ENCODE measurements at places on chromosomes 2 and 18. TPM values are rescaled to one million over a fixed set of nuclear protein-coding genes. Genes with fewer than 3 reads are reported as not detected.

DNA sequence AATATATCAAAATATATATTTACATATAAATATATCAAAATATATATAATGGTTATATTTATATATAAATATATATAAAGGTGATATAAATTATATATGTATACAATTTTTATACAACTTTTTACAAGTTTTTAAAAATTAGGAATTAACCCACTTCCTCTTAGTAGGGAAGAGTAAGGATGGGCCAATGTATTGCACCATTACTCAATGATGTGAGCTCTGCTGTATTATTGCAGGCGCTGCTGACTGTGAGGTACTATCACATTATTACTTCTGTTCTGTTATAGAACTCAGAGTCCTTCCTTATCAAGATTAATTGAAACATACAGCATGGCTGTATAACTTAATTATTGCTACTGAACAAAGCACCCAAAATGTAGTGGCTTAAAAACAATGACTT, 46.0 kb downstream of the CCDC195 start:
- no peak overlapping the region for H3K4me3 ChIP-seq
- DNase-seq: no peak
- no peaks in the 10 kb centered on the region for H3K4me1 ChIP-seq
- no peaks in the 10 kb centered on the region for H3K27me3 ChIP-seq

GRCh38 chr2:199509403-199509802, 51.7 kb upstream of the SATB2 start:
- H3K4me3 ChIP-seq: no peak overlapping the region
- no peak for DNase-seq
- H3K4me1 ChIP-seq: no peaks in the 10 kb centered on the region
- H3K27me3 ChIP-seq: peaks cover 8% of the 10 kb centered on the region
- H3K36me3 ChIP-seq: no peaks in the 10 kb centered on the region

GRCh38 chr2:23464905-23465537, 80.0 kb downstream of the KLHL29 start:
- no peaks in the 10 kb centered on the region for H3K36me3 ChIP-seq
- no peak overlapping the region for H3K4me3 ChIP-seq
- peaks cover 23% of the 10 kb centered on the region for H3K27me3 ChIP-seq
- no peak overlapping the region for H3K27ac ChIP-seq

GRCh38 chr2:149826471-149827125, 239.0 kb upstream of the MMADHC start:
- no peak overlapping the region for H3K4me3 ChIP-seq
- H3K27me3 ChIP-seq: peaks cover 3% of the 10 kb centered on the region
- H3K36me3 ChIP-seq: no peaks in the 10 kb centered on the region
- no peak overlapping the region for H3K27ac ChIP-seq
- no peaks in the 10 kb centered on the region for H3K4me1 ChIP-seq

DNA sequence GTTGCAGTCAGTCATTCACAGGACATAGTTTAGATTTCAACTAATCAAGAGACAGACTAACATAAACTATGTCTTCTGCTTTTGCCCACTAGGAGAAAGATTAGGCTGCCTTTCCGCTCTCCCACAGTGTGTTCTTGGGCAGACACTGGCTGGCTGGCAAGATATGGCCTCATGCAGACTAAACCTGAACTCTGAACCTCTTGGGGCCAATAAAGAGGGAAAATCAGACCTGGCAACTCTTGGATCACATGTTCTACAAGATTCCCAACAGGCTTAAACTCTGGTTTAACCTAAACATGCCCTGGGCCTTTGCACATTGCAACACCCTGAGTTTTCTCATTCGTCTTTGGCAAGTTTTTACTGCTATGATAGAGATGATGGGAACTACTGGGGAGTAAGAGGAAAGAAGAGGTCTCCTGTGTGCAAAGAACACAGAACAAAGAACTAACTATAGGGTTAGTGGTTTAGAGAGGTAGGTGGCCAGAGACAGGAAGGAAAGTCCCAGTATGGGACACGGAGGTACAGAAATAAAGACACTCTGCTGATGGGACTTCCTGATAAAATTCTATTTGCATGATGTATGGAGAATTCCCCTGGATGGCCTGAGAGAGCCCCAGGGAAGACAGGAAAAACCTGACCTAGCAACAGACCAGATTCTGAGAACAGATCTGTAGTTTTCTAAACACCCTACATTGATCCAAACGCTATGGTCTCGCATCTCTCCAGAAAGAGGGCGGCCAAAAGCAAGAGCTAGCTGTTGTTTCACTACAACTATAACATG, 2.0 kb upstream of the ATRAID start:
- H3K27me3 ChIP-seq: no peaks in the 10 kb centered on the region
- no peak for DNase-seq
- no peak overlapping the region for H3K27ac ChIP-seq
- H3K4me3 ChIP-seq: peak overlapping the region; percentile 31
- peaks cover 20% of the 10 kb centered on the region for H3K4me1 ChIP-seq

DNA sequence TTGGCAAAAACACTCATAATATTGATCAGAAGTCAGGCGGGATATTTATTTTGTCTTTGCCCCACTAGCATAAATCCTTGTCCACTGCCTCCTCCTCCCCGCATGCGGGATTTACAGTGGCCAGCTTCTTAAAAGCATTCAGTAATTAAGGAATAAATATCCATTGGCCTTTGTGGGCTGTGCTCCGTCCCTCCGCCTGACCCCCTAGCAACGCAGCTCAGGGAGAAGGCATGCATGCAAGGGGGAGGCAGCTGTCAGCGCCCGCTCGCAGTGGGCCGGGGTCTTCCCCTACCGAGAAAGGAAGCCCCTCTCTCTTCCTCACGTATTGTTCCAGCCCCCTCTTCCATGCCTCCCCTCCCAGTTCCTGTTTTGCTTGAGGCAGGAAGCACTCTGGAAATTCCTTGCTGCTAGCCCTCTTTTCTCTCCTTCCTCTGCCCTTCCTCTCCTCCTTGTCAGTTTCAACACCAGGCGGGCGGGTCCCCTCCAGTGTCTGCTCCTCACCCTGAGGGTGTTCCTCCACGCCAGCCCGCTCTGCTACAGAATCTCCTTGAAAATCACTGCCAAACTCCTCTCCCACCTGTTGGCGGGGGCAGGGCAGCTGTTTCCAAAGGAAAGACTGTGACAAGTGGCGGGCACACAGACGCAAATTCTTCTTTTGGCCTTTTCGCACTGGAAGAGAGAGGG, 60.1 kb downstream of the GBX2 start:
- H3K4me1 ChIP-seq: no peaks in the 10 kb centered on the region
- H3K27me3 ChIP-seq: peaks cover 10% of the 10 kb centered on the region
- no peak for DNase-seq
- no peaks in the 10 kb centered on the region for H3K36me3 ChIP-seq
- no peak overlapping the region for H3K4me3 ChIP-seq

GRCh38 chr2:48508461-48509124, 21.4 kb upstream of the STON1 start:
- peaks cover 50% of the 10 kb centered on the region for H3K36me3 ChIP-seq
- H3K4me3 ChIP-seq: no peak overlapping the region
- H3K27ac ChIP-seq: no peak overlapping the region
- peaks cover 13% of the 10 kb centered on the region for H3K4me1 ChIP-seq

BCL2 gene
- 49.6 TPM for total RNA-seq

TEKT4 gene
- not detected for total RNA-seq

IL36A gene
- not detected for total RNA-seq

VWC2L gene
- total RNA-seq: not detected

HOXD1 gene
- not detected for total RNA-seq

Data from activated naive CD4-positive, alpha-beta T cell treated with anti-CD3 and anti-CD28 coated beads for 36 hours (primary cell).